ENCODE measurements at places on chromosomes 3 and 15.
A peak's percentile ranks its signal among the peaks of the same experiment; 100 is the strongest.

GRCh38 chr3:52724511-52724910 is 18.6 kb downstream of the SPCS1 start:
- DNase-seq = no peak

DNA sequence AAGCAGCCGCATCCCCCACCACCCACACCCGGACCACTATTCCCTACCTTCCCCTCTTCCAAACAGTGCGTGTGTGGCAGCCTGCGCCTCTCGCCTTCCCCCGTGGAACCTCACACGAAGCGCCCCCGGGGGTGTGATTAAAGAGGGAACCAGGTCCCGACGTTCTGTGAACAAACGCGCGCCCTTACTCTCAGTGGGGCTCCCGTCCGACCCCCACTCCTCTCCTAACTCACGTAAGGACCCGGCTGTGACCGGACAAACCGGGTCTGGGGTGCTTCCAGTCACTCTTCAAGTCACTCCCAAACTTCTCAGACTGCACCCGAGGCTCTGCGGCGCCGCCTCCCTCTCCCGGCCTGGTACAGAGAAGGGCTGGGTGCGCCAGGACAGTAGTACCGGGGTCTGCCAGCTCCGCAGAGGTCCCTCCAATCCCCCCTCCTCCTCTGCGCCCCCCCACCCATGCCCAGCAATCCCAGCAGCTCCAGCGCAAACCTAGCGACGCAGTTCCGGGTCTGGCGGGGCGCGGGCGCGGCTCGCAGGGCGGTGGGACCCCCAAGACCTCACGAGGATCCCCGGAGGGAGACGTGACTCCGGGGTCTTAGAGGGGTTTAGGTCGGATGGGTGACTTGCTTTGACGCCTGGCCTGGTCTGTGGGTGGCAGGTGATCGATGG is 574 bp downstream of the DUOXA1 start:
- no peak for DNase-seq

- DNase-seq = peak; percentile 31
These were observed 423.7 kb upstream of the SEMA6D start for GRCh38 chr15:47293466-47294162.

- no peak for DNase-seq
These were observed 537.6 kb upstream of the IL12A start for GRCh38 chr3:159451067-159451466.

DNA sequence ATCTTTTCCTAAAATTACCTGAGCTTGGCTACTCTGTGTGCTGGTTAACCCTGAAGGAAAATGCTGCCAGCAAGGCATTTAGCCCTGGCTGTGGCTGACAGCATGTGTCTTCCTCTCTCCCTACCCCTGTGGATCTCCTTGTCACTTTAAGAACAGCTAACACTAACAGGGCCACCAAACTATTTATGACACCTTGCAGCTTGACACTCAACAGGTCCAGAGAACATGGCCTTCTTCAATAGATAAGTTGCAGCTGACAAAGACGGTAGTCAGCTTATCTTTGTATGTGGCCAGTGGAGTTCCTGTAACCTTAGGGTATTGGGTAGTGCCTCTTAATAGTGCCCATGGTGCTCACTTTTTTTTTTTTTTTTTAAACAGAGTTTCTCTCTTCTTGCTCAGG is 32.0 kb upstream of the COPB2 start:
- DNase-seq = no peak

DNA sequence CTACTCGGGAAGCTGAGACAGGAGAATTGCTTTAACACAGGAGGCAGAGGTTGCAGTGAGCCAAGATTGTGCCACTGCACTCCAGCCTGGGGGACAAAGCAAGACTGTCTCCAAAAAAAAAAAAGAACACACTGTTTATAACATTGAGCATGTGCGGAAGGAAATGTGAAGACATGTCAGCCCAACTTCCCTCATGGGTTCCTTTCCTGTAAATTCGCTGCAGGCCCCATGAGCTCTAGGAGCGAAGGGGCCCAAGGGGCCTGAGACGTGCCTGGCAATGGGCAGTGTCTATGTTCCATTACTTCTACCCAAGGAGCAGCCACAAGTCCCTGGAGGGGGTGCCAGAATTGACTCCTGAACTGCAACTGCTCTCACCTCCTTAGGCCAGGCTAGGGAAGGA is 3.2 kb downstream of the PFKFB4 start:
- DNase-seq = no peak

DNA sequence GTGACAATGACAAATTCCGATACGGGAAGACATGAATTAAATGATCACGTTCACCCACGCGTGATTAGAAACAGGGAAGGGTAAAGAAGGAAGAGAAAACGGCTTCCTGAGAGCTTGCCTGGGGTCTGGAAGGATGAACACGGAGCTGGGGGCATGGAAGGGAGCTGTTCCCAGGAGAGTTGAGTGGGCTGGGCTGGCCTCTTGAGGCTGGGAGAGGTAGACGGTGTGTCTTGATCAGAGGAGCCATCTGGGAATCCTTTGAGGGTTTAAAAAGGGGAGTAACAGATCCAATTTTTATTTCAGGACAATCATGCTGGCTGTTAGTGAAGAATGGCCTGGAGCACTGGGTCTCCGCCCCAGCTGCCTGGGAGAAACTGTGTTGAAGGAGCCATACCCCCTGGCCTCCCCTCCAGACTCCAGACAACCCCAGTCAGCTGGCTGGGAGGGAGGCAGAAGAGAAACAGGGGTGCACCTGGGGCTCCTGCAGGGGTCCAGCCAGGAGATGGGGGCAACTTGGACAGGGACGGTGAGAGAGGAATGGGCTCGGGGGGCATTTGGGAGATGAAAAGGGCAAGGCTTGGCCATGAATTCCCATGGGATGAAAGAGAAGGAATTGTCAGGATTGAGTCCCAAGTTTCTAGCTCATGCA is 53.6 kb upstream of the CGNL1 start:
- no peak for DNase-seq

DNA sequence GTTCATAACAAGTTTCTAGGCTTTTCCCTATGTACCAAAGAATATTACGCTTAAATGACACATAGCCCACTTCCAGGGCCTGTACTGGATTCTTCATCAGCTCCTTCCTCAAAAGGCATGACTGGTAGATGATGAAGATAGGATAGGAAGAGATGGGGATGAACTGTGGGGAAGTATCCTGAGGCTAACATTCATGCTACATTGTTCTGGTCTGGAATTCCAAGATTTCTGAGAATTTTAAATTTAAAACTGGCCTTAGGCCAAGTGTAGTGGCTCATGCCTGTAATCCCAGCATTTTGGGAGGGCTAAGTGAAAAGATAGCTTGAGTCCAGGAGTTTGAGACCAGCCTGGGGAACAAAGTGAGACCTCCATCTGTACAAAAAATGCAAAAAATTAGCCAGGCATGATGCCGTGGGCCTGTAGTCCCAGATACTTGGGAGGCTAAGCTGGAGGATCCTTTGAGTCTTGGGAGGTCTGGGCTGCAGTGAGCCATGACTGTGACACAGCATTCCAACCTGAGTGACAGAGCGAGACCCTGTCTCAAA is 160.1 kb upstream of the PLAAT1 start:
- DNase-seq = no peak

DNA sequence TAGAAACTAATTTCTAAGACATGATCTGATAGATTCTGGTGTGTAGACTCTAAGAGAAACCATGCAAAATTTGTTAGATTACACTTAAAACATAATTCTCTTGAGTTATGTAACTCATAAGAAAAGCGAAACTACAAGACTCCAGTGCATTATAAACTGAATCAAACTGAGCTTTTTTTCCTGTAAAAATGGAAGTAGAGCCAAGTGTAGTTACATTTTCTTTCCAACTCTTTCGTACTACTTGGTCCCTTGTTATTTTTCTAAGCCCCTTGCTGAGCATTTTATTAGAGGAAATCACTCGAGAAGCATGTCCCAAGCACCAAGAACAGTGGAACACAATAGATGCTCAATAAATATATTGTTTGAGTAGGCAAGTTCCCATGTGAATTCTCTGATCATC is 130.2 kb downstream of the GADL1 start:
- DNase-seq = no peak

Measured in amygdala (tissue), 56 donors.